ENCODE measurements at places on chromosomes 11 and 22. TPM values are rescaled to one million over a fixed set of nuclear protein-coding genes. Genes with fewer than 3 reads are reported as not detected.

PLXNB2 gene
- 115 TPM for total RNA-seq

OR5B21 gene
- not detected for total RNA-seq

ARHGAP20 gene
- total RNA-seq: 0.06 TPM

LRRC74B gene
- not detected for total RNA-seq

OR8B4 gene
- total RNA-seq: not detected

All from A549 treated with dexamethasone at 1 μM for 4 hours (cell line).